Esophagus squamous epithelium (tissue), 5 donors: ENCODE measurements at places on chromosomes 7 and 10. TPM values are rescaled to one million over a fixed set of nuclear protein-coding genes. Genes with fewer than 3 reads are reported as not detected.

SHLD2 gene
- total RNA-seq = 31.7 TPM

MYL10 gene
- not detected for total RNA-seq

AP4M1 gene
- 11.0 TPM for total RNA-seq

TFR2 gene
- total RNA-seq = 0.72 TPM

HOXA4 gene
- total RNA-seq = 4.7 TPM
